Activated CD4-positive, alpha-beta T cell treated with anti-CD3 and anti-CD28 coated beads, Interleukin-2, amount 10 ng/mL, durations not matched to agents 7 days and 5 days (primary cell): ENCODE measurements at places on chromosomes 11 and 22.
A peak's percentile ranks its signal among the peaks of the same experiment; 100 is the strongest.

DNA sequence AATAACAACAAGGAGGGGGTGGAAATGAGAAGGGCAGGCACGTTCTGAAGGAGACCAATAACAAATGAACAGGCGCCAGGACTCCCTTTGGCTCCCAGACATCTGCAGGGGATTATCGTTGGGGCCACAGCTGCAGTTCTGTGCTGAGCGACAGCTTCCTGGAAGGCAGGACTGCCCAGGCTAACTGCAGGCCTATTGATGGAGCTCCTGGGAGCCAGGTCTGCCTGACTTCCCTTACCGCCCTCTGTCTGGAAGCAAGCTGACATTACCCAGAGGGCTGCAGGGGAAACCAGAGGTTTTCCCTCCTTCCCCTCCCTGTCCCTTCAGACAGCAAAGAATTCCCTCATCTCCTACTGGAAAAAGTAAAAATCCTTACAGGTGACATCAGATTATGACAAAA lies 5.0 kb downstream of the DRD2 start:
- no peak for DNase-seq

DNA sequence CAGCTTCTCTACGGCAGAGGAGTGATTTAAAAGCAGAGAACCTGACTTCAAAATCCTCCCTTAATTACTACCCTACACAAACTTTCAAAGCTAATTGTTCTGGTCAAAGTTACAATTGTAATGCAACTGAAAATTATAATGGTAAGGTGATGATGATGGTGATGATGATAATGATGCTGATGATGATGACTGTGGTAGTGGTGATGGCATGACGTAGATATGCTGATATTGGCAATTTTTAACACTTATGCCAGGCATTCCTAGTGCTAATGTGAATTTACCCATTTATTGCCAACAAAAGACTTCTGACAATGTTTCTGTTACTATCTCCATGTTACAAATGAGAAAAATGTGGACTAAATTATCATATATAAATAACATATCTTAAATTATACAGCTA lies 1831.1 kb downstream of the LRRC4C start:
- DNase-seq: no peak

DNA sequence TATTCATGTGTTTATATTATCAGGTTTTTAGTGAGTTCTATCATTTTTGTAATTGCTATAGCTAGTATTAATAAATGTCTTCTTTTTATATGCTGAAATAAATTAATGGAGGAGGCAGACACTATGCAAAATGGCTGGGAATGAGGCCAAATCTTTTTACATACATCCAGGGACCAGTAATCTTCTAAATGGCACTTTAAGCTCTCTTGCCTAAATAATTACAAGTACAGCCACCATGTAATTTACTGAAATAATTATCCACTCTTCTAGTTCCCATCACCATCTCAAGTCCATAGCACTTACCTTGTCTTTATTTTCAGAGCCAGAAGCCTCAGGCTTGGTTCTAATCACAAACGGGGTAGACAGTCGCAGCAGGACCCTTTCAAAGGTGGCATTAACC lies 79.1 kb downstream of the GUCY1A2 start:
- no peak for DNase-seq

- peak; percentile 44 for DNase-seq
Observed at GRCh38 chr11:130070109-130070845, 583 bp downstream of the APLP2 start.

GRCh38 chr11:94100253-94100652 lies 28.4 kb upstream of the PANX1 start:
- no peak for DNase-seq

- no peak for DNase-seq
Observed at GRCh38 chr22:25661073-25661472, 80.9 kb upstream of the MYO18B start.

DNA sequence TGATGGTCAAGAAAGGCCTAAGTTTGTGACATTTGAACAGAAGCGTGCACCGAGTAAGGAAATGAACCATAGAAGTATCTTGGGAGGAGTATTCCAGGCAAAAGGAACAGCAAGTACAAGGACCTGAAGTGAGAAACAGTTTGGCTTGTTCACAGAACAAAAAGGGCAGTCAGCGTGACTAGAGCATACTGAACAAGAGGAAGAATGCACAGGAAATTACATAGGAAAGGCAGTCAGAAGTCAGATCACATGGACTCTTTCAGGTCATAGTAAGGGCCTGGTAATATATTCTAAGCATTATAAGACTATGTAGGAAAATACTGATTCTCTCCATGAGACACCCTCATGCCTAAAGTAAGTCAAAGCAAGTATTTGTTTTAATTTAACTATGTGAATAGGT lies 52.3 kb upstream of the GAB2 start:
- DNase-seq: no peak
